CD4-positive, alpha-beta T cell treated with Interferon alpha-2 for 1 hour (primary cell): ENCODE measurements at places on chromosomes 2 and 18.
A peak's percentile ranks its signal among the peaks of the same experiment; 100 is the strongest.

DNA sequence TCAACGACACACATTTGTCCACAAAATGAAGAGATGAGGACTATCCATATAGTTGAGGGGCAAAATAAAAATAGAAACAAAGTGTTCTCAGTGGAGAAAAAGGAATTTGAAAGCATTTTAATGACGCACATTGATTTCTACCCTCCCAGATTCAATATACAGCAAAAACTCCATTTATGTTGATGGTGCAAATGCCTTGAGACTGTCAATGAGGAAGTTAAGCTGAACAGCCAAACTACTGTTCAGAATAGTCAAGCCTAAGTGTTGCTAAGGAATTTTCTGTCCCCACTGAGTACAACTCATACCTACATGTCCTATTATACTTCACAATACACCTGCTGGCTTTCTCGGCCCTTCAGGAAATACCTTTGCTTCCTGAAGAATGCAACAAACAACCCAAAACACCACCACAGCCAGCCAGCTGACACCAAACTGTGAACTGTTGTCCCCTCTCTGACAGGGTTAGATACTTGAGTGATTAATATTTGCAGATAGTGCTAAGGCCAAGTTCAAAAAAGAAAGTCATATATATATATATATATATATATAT lies 27.8 kb upstream of the DARS1 start:
- DNase-seq: no peak

DNA sequence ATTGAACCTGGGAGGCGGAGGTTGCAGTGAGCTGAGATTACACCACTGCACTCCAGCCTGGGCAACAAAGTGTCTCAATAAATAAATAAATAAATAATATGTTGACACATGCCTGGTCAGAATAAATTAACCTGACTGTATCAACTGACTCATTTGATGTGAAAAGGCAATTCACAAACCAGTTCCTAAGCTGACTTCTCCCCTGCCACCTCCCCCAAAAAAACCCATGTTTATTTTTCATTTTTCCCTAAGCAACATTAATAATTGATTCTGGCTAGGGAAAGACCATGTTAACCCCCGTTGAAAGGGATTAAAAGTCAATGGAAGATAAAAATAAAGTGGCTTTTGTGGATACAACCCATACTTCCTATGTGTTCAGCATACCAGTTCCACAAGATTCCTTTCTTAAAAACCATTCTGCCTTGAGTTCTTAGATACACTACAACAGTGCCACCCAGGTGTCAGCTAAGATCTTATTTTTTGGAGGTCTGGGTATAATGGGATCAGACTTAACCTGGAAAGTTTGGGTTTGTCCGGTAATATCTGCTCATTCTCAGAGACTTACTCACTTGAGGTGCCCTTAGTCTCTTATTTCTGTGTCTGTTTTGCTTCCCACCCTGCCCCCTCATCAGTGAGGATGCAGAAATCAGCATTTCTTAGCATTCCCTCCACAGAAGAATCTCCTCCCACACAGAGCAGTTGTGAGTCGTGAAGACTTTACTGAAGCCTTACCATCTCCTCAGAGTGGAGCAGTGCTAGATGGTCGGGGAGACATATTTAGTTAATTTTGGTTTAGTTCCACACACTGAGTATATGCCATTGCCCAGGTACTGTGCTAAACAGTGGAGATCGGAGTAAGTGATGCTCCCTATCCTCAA lies 10.1 kb upstream of the MCFD2 start:
- no peak for DNase-seq

GRCh38 chr2:12436935-12437561 lies 279.7 kb upstream of the TRIB2 start:
- no peak for DNase-seq

DNA sequence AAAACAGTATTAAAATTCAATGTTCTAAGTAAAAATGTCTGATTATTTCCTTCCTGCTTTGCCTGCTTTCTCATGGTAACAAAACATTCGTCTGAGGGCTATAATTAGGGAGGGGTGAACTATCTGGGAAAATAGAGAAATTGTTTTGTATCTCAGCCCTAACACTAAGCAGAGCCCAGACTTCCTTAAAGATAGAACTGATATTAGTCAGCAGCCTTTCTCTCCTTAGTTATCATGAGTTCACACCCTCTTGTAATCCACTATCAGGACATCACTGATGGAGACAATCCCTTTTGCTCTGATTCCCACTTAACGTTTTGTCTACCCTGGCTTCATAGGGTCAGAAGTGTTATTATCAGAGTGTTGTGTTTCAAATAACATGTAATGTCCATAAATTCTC lies 701.1 kb upstream of the ZEB2 start:
- no peak for DNase-seq

GRCh38 chr2:2703172-2703571 lies 372.1 kb upstream of the MYT1L start:
- no peak for DNase-seq

GRCh38 chr2:172425336-172425735 lies 2.0 kb upstream of the ITGA6 start:
- no peak for DNase-seq

DNA sequence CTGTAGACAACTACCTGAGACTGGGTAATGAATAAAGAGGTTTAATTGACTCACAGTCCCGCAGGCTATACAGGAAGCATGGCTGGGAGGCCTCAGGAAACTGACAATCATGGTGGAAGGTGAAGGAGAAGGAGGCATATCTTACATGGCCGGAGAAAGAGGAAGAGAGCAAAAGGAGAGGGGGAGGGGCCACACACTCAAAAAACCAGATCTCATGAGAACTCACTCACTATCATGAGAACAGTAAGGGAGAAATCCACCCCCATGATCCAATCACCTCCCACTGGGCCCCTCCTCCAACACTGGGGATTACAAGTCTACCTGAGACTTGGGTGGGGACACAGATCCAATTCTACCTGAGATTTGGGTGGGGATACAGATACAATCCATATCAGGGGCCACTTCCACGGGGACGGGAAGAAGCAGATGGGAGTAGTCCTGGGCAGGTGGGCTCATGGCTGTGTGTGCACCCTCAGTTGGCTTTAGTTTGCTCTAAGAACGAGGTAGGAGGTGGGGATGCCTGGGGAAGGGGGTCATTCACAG lies 9.9 kb downstream of the MAB21L4 start:
- DNase-seq: no peak

GRCh38 chr2:159249990-159250715 lies 36.4 kb downstream of the WDSUB1 start:
- DNase-seq: no peak

GRCh38 chr2:82124629-82125028 lies 1820.1 kb upstream of the LRRTM1 start:
- DNase-seq: no peak

DNA sequence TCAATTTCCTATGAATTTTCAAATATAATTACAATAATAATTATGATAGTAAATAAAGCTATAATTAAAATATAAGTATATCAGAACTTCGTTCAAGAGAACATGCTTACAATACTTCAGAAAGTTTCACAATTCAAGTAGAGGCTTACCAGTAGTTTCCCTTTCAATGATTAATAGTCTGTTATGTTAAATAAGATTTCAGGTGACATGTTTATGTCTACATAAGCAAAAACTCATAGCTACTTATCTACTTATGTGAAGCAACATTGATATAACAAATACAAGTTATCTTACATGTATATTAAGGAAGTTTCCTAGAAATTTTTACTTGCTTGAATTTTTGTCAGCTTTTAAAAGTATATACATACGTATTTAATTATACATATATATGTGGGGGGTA lies 4.5 kb upstream of the COL3A1 start:
- DNase-seq: no peak

DNA sequence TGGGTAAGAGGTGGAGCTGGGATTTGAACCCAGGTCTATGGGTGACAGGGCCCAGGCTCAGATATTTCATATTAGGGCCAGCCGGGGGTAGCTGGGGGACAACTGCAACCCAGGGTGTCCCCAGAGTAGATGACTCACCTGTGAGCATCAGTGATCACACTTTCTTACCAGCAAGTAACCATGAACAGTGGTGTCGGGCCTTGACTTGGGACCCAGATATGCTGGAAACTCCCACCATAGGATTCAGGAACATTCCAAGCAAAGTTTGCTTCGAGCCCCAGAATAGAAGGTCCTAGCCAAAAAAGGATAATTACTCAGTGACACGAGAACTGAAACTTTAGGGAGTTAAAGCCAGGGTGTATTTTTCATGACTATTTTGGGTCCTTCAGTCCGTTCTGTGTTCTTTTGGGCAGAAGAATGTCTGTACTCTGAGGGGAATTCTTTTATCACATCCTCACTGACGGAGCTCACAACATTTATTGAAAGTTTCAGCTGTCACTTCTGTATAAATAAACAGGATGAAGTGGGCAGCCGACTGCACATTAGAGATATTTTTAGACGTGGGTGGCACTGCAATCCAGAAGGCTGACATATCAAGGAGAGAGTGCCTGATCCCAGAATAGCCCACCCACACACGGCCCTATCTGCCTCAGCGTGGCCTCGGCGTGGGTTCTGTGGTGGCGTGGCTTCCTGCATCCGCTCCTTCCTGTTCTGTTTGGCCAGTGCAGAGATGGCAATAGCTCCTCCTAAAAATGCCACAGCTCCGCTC lies 45.6 kb downstream of the RAMP1 start:
- peak; percentile 11 for DNase-seq

DNA sequence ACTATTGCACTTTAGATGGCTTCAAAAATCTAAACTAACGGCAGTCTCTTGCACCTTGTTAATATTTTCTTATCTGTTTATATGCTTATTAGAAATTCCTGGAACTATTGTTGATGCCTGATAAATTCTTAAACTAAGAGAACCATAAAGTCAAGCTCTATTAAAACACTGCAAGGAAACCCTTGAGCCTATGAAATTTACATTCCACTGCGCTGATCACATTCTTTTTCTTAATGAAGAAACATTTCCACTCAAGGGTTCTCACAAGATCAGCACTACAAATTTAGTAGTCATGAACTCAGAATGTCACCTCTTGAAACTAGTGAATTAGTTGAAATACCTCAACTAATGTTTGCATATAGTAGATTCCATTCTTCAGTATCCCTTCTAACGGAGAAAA lies 331.8 kb upstream of the SLC8A1 start:
- DNase-seq: no peak

GRCh38 chr2:64455545-64455944 lies 1.6 kb downstream of the LGALSL start:
- DNase-seq: no peak

DNA sequence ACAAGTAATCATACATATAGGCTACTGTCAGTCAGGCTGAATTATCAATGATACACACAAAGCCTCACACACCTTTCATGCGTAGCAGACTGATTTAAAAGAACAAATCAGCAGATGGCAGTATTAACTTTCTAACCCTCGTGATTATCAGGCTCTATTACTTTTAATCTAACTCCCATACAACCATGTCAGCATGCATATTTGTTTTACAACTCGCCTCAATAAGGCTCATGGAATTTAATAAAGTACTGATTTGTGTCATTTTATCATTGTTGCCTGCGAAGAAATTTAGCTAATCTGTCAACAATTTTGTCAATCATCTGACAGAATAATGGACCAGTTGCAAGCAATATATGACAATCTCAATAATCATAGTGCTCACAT lies 82.8 kb downstream of the SLC25A12 start:
- DNase-seq: no peak

- peak; percentile 36 for DNase-seq
Measured at GRCh38 chr2:222844323-222844722, 16.5 kb upstream of the ACSL3 start.

GRCh38 chr18:74171910-74172606 lies 23.7 kb downstream of the TIMM21 start:
- no peak for DNase-seq

- no peak for DNase-seq
Measured at GRCh38 chr2:223197046-223197445, 145.1 kb downstream of the KCNE4 start.

GRCh38 chr2:84137034-84137433 lies 322.0 kb downstream of the SUCLG1 start:
- no peak for DNase-seq

DNA sequence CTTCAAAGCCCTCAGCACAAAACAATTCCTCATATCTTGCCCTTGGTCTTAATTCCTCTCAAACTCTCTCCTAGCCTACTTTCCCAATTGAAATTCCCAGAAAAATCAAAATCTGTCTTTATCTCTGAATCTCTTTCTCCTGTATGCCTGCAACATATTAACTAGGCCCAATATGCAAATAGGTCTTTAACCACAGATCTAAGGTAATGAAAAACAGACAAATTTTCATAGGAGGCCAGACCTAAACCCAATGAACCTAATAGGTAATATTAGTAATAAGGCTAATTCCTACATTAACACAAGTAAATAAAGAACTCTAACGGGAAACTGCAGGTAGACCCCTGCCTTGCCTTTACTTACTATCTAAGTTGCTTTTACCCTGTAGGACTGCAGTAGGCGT lies 41.4 kb downstream of the WDR33 start:
- no peak for DNase-seq

GRCh38 chr18:55141318-55141717 lies 182.1 kb upstream of the CCDC68 start:
- DNase-seq: no peak

DNA sequence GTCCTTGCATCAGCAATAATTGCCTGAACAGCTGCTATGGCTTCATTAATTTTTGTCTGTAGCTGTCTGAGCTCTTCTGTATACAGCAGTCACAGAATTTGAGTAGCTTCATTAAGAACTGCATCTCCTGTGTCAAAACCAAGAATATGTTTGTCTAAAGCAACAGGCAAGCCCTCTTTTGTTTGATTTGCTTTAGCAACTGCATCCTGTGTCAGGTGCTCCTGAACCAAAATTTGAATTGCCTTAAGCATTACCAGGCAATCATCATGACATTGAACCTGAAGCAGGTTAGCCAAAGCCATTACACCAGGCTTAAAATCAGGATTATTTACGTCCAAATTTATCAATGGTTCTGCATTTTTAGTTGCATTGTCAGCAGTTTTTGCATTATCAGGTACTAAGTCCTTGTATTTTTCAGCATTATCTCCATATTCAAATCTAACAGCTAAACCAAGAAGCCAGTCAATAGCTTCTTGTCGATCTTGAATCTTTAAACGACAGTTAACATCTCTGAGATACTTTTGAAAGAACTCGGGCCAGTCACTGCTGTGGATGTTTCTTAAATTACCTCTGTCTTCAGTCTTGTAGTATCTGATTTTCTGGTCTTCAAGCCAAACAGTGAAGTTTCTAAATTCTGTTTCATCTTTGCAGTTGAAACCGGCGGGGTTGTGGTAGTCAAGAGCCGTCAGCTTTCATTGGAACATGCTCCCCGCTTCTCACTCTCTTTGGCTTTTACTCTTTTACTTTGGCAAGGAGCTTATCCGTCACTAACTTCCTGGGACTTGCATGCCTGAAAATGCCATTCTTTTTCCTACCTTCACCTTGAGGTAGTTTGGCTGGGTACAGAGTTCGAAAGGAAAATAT lies 42.2 kb downstream of the MERTK start:
- DNase-seq: no peak

- DNase-seq: no peak
Measured at GRCh38 chr2:48227617-48228344, 302.2 kb upstream of the STON1 start.

- DNase-seq: no peak
Measured at GRCh38 chr2:38113981-38114708, 38.2 kb upstream of the CYP1B1 start.
